Psoas muscle (tissue), 8 donors: ENCODE measurements at places on chromosomes 5 and 9. TPM values are rescaled to one million over a fixed set of nuclear protein-coding genes. Genes with fewer than 3 reads are reported as not detected.

GRCh38 chr5:1139331-1140170 is 27.7 kb upstream of the SLC12A7 start:
- DNase-seq, result no peak

The ADAMTS16 gene
- total RNA-seq, result 0.21 TPM

GRCh38 chr9:3751125-3751758 is 225.4 kb upstream of the RFX3 start:
- DNase-seq, result no peak

The RAB24 gene
- total RNA-seq, result 14.9 TPM

The TPPP gene
- 3.1 TPM for total RNA-seq
